Stimulated activated CD4-positive, alpha-beta T cell treated with anti-CD3 and anti-CD28 coated beads, Interleukin-2, amount 100 ng/mL, for 24 hours (primary cell): ENCODE measurements at places on chromosomes 11 and 22.

DNA sequence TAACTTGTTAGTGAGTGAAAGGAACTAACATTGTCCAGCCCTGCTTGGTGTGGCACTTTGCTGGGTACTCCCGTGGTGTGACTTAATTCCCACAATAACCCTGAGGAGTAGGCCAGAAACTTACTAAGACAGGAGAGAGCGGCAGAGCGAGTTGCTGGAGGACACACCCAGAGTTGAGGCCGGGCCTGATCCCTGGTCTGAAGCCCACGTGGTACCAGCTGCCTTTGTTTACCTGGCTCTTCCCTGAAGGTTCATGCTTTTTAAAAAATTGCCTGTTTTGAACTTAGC is 594 bp downstream of the MPST start:
- DNase-seq, result no peak

DNA sequence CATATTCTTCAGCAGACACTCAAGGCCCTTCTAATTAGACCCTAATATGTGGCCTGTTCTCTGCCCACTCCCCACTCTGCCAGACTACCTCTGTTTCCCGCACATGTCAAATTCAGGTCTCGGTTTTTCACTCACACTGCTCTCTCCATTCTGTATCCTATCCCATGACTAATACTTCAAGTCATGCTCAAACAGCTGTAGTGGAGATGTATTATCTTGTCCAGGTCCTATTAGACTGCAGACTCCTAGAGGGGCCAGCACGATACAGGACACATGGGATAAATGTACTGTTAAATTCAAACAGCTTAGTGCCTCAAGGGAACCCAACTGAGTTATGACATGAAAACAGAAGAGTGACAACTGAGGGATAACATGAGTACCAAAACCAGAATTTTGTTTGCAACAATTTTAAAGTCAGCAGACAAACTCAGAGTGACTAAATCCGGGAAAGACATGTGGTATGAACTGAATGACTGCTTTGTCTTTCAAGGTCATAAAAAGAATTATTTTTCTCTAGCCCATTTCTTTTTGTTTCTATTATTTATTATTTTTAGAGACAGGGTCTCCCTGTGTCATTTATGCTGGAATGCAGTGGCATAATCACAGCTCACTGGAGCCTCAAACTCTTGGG is 20.5 kb downstream of the ATP6V1E1 start:
- no peak for DNase-seq

- no peak for DNase-seq
Measured at GRCh38 chr11:64243236-64243854, 2.5 kb downstream of the FKBP2 start.

- no peak for DNase-seq
Measured at GRCh38 chr11:102420547-102420946, 32.0 kb downstream of the TMEM123 start.

GRCh38 chr22:45008186-45008681 is 1.6 kb downstream of the PHF21B start:
- DNase-seq, result peak; percentile 13

DNA sequence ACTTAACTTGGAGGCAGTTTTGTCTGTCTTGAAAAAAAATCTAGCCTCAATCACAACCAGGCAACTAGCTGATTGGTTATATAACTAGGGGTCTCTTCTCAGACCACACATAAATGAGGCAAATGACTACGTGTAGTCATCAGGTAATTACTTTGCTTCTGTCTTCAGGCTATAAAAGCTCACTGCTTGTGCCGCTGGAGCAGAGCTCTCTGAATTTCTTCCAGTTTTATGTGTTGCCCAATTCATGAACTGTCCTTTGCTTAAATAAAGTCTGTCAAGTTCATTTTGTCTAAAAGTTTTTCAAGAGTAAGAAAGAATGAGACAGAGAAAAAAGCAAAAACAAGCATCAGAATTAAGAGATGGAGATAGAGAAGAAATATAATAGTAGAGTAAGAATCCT is 93.4 kb downstream of the MUC15 start:
- DNase-seq, result no peak

- DNase-seq, result no peak
Measured at GRCh38 chr11:9512370-9513019, 51.7 kb downstream of the ZNF143 start.

- DNase-seq, result no peak
Measured at GRCh38 chr22:49449377-49449776, 378.3 kb downstream of the BRD1 start.

GRCh38 chr22:36383110-36383581 is 4.6 kb downstream of the MYH9 start:
- DNase-seq, result peak; percentile 66

DNA sequence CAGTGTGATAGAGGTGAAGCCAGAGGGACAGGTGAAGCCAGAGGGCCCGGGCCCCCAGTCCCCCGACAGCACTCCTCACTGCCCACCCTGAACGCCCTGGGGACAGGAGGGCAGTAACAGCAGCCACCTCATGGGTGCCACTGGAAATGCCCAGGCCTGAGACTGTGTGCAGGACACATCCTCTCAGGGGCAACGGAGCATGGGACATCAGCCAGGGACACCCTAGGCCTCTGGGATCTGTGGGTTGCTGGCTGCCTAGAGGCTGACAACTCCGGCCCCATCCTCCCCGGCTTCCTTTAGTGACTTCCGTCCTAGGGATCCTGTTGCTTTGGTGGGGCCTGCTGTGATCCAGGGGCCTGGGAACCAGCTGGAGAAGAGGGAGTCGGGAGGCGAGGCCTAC is 17.4 kb upstream of the BAIAP2L2 start:
- no peak for DNase-seq

DNA sequence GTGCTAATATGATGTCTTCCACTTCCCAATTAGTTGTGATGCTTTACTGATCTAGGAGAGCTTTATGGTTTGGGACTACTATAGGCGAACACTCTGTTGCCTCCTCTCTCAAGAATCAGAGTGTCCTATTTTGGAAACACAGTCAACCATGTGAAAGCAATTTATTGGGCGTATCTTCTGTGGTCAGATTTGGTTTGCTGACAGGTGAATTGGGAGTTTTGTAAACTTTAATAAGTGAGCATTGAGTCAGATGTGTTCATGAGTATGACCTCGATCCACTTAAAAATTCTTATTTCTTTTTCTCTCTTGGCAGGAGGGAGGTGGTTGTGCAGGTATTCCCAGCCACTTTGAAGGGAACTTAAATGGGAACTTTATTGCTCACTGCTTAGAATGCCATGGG is 4.4 kb downstream of the CAT start:
- DNase-seq, result no peak

DNA sequence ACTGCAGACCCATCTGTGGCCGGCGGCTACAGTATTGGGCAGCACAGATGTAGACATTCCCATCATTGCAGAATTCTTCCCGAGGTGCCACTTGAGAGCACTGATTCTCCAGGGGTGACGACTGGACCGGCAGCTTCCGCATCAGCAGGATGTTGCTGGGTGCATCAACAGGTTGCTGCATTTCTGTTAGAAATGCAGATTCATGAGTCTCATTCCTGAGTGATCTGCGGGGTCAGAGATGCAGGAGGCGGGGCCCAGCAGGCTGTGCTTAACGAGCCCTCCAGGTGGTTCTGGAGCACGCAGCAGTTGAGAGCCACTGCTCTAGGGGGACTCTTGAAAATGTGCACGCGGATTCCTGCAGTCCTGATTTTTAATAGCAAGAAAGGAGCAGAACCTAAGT is 321.8 kb downstream of the TBC1D22A start:
- no peak for DNase-seq

DNA sequence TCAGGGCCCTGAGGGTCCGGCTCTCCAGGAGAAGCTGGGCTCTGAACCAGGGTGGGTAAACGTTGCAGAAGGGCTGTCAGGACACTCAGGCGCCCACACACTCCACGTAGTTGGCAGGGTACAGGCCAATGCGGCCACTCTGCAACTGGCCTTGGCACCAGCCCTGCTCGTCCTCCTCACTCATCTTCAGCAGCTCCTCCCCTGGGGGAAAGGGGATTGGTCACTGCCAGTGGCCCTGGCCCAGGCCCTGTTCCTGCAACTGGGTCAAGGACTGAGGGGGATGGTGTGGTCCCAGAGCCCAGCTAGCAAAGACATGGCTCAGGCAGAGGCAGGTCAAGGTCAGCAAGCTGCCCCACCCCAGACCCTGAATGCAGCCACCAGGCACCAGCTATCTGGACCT is 1.2 kb upstream of the ARFGAP2 start:
- no peak for DNase-seq

DNA sequence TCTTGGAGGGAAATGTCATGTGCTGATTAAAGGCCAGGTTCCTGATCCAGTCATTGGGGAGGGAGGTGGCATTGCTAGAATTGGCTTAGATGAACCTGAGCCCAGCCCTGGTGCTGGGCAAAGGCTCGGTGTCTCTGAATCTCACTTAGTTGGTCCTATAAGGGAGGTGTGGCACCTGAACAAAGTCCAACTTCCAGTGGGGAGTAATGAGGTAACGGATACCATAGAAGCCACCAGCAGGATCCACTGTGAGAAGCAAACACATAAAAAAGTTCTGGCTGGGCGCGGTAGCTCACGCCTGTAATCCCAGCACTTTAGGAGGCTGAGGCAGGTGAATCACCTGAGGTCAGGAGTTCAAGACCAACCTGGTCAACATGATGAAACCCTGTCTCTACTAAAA is 26.6 kb downstream of the PRDM11 start:
- no peak for DNase-seq

- DNase-seq, result no peak
Measured at GRCh38 chr22:24485608-24486007, 9.5 kb upstream of the UPB1 start.

DNA sequence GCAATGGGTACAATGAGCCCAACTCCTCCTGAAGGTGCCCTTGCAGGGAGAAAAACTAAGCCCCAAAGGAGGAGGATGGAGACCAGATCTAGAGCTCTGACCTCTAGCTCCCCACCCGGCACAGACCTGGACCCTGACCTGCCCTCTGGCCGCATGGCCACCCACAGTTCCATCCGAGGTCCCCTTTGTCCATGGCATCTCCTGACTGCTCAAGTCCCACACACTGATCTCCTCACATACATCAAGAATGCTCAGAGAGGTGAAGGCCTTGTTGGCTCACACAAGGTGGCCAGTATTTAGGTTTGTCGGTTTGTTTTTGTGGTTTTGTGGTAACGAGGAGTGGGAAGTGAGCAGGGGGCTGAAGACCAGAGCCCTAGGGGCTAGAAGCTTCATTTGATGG is 423.5 kb upstream of the B3GAT1 start:
- no peak for DNase-seq

- peak; percentile 5 for DNase-seq
Measured at GRCh38 chr11:9315078-9315688, 790 bp upstream of the TMEM41B start.

- no peak for DNase-seq
Measured at GRCh38 chr11:125517116-125517770, 21.2 kb upstream of the FEZ1 start.

- DNase-seq, result no peak
Measured at GRCh38 chr22:28869736-28870135, 13.6 kb upstream of the ZNRF3 start.

DNA sequence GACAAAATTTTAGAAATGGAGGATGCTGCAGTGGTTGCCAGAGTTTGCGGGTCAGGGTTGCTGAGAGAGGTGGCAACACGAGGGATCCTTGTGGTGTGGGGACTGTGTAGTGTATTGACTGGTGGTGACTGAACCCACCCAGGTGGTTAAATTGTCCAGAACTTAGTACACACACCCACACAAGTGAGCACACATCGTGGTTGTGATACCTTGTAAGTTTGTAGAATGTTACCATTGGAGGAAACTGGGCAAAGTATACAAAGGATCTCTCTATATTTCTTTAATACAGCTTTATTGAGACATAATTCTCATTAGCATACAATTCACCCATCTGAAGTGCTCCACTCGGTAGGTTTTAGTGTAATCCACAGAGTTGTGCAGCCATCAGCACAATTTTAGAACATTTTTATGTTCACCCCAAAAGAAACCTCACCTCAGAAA is 56.1 kb downstream of the MED15 start:
- DNase-seq, result no peak

DNA sequence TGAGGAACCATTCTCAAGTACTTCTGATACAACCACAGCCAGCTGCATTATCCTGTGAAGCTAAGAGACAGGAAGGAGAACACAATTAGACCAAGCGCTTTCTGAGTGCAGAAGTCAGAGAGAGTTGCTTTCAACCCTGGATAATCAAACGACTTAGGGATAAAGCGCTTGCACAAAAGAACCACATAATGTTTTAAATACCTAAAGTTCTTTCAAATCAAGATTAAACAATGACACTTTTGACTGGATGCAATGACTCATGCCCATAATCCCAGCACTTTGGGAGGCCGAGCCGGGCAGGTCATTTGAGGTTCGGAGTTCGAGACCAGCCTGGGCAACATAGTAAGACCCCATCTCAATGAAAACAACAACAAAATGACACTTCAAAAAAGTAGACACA is 145.1 kb downstream of the SWAP70 start:
- DNase-seq, result no peak

DNA sequence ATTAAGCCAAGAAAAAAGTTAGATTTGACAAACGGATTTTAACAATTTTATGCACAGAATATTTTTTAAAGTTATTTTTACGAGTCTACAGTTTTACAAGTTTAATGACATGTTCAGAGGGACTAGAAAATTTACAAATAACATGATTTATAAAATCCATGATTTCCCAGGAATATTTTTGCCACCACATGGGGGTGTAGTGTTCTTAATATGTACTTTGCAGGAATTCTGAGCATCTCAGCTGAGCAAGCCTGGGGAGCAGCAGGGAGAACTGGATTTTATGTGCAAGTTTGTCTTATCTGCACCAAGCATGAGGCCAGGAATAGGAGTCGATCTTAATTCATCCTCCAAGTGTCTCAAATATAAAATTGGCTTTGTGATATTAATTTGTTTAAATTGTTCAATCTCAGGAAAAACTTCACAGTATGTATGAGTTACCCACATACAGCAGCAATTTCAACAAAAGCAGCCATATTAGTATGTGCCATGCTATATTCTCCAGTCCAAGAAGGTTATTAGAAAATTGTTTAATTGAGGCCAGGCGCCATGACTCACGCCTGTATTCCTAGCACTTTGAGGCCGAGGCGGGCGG is 826.3 kb downstream of the DLG2 start:
- no peak for DNase-seq

DNA sequence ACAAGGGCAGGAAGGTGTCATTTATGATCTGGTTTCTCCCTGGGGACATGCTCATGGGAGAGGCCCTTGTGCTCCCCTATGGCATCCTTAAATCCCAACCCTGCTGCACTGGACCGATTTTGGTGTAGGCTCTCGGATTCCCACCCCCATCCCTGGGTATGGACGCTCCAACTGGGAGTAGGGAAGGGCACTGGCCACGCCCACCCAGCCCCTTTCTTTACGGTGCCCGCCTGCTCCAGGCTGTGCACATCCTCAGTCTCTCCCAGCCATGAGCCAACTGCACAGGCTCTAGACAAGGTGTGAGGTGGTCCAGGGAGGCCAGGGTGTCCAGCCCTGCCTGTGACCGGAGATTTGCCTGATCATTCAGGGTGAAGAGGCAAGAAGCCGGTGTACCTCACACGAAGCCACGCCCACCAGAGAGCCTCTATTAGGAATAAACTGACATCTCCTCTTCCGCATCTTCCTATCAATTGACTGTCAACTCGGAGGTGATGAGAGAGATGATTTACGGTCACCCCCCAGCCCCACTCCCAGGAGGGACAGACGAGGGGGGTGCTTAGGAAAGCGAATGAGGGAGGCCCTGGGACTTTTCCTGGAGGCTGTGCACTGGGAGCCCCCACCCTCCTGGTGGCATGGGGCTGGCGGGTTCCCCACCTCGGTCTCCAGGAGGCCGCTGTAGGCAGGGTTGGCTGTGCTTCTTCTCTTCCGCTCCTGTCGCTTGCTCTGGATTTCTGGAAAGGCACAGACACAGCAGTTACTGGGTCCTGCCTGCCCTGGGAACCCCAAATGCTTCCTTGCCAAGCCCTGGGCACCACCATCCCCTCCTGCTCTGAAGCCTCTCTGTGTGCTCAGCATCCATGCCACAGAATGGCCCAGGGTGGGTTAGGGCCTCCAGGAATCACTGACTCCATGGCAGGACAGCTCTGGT is 116.7 kb downstream of the PHF21B start:
- DNase-seq, result no peak
